Stimulated activated CD4-positive, alpha-beta T cell treated with anti-CD3 and anti-CD28 coated beads, Interleukin-2, amount 100 ng/mL, for 48 hours (primary cell): ENCODE measurements at places on chromosomes 7 and 10.

DNA sequence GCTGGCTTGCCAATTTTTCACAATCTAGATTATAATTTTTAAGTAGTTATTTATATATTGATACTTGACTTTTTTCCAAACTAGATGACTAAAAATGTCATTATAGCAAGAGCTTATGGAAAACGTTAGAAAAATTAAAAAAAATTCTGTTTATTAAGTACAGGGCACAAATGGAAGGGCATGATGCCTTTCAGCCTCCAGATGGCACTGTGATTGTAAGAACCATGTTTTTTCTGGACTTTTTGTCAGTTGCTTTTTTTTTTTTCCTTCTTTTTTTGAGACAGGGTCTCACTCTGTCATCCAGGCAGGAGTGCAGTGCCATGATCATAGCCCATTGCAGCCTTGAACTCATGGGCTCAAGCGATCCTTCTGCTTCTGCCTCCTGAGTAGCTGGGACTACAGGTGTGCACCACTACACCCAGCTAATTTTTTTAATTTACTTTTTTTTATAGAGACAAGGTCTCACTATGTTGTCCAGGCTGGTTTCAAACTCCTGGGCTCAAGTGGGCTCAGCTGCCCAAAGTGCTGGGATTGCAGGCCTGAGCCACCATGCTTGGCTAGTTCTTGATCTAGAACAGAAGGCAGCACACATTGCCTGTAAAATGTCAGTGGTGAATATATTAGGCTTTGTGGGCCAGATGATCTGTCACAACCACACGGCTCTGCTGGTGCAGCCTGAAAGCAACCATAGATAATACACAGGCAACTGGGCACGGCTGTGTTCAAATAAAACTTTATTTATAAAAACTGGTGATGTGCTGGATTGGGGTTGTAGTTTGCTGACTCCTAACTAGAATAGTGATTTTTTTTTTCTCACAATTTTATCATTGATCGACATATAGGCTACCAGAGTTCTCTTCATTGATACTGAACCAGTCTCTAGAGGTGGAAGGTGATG, 27.4 kb downstream of the UCMA start:
- no peak for DNase-seq

- DNase-seq = no peak
These were observed 102.0 kb downstream of the SEMA3C start for GRCh38 chr7:80816806-80817205.

DNA sequence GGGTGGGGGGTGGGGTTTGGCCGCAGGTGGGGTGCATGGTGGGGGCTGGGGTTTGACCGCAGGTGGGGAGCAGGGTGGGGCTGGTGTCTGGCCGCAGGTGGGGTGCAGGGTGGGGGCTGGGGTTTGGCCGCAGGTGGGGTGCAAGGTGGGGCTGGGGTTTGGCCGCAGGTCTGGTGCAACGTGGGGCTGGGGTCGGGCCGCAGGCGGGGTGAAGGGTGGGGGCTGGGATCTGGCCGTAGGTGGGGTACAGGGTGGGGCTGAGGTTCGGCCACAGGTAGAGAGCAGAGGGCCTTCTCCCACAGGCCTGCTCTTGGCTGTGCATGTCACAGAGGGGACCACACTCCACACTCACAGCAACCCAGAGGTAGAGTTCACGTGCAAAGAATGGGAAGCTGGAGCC, 586.6 kb downstream of the PTPRN2 start:
- no peak for DNase-seq

- DNase-seq = no peak
These were observed 64.0 kb downstream of the PDZD8 start for GRCh38 chr10:117311261-117311660.

- no peak for DNase-seq
These were observed 53.1 kb downstream of the CUX1 start for GRCh38 chr7:101870361-101871062.

DNA sequence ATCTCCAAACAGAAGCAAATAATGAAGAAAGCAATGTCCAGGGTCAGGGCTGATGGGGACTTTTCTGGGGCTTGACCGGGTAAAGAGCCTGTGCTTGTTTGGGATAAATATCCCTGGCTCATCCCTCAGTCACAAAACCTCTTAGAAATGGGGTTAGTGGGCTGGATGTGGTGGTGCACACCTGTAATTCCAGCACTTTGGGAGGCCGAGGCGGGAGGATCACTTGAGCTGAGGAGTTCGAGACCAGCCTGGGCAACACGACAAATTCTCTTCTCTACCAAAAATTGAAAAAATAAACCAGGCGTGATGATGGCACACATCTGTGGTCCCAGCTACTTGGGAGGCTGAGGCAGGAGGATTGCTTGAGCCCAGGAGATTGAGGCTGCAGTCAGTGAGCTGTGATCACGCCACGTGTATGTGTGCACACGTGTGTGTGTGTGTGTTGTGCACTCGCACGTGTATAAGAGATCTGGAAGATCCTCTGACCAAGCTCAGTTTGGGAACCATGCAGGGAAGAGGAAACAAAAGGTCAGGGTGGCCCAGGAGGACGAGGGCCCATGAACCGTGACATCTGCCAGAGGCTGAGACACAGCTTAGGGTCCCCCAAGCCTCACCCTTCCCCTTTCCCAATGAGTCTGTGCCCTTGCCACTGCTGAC, 258.6 kb downstream of the TEX36 start:
- DNase-seq = no peak
